ENCODE measurements at places on chromosomes 12 and 14.

- DNase-seq, result no peak
These were observed 30.3 kb downstream of the NDUFA12 start for GRCh38 chr12:94973221-94973620.

DNA sequence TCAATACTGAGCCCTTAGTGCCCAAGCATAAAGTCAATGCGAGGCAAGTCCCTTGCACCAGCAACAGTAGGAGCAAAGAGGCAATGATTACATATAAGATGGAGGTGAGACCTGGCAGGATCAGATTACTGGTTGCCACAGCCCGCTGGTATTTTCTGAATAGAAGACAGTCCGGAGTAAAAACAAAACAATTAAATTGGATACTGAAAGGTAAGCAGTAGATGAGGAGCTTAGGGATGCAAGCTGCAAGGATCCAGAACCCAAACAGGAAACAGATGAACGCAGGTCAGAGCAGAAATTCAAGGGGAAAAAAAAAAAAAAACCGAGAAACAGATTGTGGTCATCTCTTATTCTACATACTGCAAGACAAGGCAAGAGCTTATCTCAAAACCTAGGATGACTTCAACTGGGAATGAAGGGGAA lies 119.6 kb downstream of the MED13L start:
- DNase-seq, result no peak

GRCh38 chr12:4214877-4215228 lies 58.7 kb upstream of the CCND2 start:
- no peak for DNase-seq

DNA sequence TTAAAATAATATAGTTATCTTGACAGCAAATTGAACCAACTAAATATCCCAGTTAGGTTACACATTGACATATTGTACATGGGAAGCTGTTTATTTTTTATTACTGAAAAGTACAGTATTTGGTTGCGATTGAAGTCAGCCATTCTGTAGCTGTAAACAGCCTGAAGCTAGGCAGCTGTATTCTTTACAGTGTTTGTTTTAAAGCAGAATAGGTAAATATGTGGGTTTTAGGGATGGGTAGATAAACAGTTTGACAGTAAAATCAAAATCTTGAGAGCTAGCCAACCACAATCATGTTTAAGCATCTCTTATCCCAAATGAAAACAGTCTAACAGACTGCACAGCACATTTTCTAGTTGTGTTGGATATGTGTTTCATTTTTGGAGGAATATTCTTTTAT lies 45.7 kb downstream of the TTC6 start:
- DNase-seq, result no peak

DNA sequence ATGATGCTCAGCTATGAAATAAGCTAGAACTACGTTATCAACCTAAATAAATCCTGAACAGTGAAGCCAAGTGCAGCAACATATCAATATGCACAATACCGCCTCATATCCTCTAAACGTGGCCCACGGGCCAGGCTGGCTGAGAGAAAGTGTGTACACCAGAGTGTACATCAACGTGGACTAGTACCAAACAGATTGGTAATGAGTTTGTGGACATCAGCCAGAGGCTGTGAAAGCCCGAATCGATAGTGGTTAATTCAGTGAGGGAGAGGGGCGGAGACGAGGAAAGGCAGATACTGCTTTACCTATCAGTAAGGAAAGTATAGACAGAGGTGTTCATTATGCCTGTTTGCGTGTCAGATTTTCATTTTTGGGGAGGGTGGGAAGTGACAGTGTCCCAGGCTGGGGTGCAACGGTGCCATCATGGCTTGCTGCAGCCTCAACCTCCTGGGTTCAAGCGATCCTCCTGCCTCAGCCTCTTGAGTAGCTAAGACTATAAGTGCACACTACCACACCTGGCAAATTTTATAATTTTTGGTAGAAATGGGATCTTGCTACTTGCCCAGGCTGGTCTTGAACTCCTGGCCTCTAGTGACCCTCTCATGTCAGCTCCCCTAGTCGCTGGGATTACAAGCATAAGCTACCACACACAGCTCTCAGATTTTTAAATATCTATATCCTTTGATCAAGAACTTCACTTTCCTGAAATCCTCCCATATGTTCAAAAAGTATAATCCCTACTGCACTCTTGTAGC lies 50.1 kb downstream of the ANAPC7 start:
- no peak for DNase-seq

DNA sequence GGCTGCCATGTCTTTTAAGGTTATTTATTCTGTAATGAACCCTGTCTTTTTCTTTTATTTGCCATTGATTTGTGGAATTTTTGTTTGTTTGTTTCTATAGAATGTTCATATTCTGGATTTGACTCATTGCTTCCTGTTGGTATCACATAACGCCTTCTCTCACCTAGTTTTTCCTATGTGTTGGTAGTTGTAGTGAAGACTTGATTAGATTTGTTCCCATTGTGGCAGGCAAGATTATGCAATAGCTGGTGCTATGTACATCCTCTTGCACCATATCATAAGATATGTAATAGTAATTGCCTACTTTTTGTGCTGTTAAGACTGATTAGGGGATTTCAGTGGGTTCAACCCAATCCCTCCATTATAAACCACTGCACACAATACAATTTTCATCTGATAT lies 3.9 kb upstream of the KRT6B start:
- no peak for DNase-seq

Measured in stimulated activated CD4-positive, alpha-beta T cell treated with anti-CD3 and anti-CD28 coated beads, TNF-alpha, amount 100 ng/mL, for 4 hours (primary cell).